ENCODE measurements at places on chromosomes 1 and 21.

DNA sequence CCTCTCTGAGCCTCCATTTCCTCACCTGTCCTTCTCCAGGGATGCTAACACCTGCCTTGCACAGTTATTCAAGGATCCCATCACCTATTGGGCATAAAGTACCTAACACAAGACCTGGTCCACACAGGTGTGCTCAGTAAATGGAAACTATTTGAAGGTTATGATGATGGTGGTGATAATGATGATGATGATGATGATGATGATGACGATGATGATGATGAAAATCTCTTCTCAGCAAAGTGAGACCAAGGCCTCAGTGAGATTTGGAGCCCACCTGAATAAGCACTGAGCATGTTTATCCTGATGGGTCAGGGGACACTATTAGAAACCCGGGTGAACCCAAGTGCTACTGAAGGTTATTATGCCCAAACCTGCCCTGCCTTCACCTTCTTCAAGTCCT lies 100.7 kb downstream of the DMRTA2 start:
- no peak for DNase-seq

- no peak for DNase-seq
Measured at GRCh38 chr1:228669242-228669585, 66.1 kb upstream of the RHOU start.

DNA sequence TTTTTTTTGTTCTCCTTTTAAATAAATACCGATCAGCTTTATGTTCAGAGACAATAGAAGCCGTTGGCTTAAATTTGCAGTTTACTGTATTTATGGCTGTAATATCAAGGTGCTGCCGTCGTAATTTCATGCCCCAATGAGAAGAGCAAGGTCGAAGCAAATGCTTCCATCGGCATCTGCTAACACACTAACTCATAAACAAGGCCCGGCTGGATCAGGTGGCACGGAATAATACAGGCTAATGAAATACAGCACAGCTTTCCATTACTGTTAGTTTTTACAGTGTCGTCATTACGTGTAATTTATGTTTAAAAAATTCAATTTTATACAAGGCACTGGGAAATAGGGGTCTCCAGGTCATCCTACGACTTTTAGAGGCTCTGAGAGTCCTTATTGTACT lies 119.0 kb downstream of the PEX14 start:
- no peak for DNase-seq

- no peak for DNase-seq
Measured at GRCh38 chr1:171864308-171864707, 23.0 kb downstream of the DNM3 start.

- peak; percentile 80 for DNase-seq
Measured at GRCh38 chr1:32612189-32612881, 38.0 kb downstream of the ZBTB8OS start.

DNA sequence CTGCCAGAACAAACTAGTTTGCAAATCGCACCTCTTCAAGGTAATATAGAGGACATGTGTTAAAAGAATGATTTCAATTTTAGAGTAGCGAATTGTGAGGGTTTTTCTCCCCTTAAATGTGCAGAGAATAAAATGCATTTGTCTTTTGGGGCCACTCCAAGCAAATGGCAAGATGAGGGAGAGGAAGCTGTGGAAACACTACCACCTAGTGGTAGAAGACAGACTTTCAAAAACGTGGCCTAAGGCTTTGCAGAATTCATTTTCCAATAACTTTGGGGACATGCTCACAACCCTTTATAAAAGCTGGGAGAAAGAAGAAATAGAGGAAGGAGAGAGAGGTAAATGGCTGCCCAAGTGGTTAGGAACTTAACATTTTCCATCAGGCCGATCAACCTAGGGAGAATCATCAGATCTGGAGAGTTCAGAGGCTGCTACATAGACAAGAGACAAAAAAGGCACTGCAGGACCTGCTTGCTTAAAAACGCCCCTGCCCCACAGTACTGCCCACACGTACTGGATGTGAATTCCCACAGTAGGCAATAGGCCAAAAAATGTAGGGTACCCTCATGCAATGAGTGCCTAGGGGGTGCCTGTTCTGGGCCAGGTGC lies 15.7 kb upstream of the RCAN1 start:
- DNase-seq, result peak; percentile 63

GRCh38 chr1:205434738-205435137 lies 12.9 kb upstream of the LEMD1 start:
- no peak for DNase-seq

- peak; percentile 54 for DNase-seq
Measured at GRCh38 chr1:112172294-112172882, 182.9 kb upstream of the KCND3 start.

- DNase-seq, result no peak
Measured at GRCh38 chr1:229832695-229833094, 206.6 kb downstream of the URB2 start.

GRCh38 chr1:107450899-107451664 lies 310.2 kb downstream of the NTNG1 start:
- DNase-seq, result no peak

- no peak for DNase-seq
Measured at GRCh38 chr1:80445033-80445432, 1355.7 kb upstream of the ADGRL2 start.

GRCh38 chr1:207028884-207029650 lies 3.5 kb downstream of the C1orf116 start:
- no peak for DNase-seq

- DNase-seq, result no peak
Measured at GRCh38 chr1:157095551-157095950, 4.1 kb downstream of the ETV3L start.

- no peak for DNase-seq
Measured at GRCh38 chr1:9726905-9727595, 75.5 kb downstream of the PIK3CD start.

- DNase-seq, result no peak
Measured at GRCh38 chr1:37158113-37158749, 123.9 kb upstream of the GRIK3 start.

DNA sequence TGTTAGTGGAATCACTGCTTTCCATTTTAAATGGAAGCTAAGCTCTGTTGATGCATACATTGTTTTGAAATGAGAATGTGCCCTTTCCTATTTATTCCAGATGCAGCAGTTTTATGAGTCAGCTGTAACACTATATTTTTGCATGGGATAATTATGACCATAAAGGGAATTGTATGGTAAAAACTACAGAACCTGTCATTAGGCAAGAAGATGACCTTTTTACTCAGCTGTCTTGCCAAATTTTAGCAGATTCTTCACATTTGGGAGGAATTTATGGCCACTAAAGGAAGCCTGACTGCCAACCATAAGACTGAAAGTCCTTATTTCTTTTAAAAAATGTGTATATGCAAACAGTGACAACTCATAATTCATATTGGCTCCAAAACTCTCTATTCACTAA lies 356.3 kb upstream of the PRMT6 start:
- DNase-seq, result no peak

- DNase-seq, result no peak
Measured at GRCh38 chr1:178531887-178532286, 19.0 kb downstream of the TEX35 start.

GRCh38 chr1:10031461-10031860 lies 1.3 kb upstream of the UBE4B start:
- no peak for DNase-seq

DNA sequence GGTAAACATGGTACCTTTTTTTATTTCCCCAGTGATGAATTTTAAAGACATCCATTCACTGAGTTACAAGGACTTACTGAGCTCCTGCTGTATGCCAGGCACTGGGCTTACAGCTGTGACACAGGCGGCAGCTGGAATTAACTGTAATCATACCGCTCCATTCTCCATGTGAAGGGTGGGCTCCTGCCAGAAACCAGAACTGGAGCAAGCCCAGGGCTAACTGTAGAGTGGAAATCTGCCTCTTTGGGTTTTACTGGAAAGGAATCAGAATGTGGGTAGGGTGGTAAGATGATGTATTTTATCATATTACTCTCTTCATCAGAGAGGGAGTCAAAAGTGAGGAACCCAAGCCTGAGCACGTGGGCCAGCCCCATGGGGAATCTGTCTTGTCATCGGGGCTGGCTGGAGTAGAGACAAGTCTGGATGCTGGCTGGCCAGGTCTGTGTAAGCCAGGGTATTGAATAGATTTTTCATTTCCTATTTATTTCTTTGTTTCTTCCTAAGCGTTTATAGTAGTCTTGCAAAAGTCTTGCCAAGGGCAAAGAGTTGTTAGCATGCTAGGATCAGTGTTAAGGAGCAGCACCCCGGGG lies 21.5 kb downstream of the FGGY start:
- no peak for DNase-seq

DNA sequence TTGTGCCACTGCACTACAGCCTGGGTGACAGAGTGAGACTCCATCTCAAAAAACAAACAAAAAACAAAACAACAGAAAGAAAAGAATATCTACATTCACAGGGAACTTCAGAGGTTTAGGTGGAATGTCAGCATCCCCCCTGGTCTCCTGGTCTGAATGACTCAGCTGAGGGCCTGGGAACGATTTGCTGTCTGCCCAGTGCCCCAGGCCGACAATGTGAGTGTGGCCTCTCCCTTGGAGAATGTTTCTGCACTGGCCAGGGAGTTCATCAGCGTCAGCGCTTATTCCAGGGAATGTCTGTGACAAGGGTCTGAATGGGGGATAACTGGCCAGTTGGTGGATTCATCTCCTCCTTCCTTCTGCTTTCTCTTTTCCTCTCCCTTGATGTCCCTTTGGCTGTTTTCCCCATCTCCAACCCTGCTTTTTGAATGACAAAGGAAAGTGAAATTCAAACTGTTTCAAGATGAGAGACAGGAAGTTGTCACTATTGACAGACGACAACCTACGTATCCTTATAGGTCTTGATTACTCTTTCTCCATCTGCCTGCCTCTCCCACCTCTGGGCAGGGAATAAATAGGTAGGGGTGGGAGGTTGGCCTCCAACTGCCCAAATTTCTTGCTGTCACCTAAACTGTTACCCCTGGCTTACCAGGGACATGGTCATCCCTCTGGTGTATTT lies 213.1 kb downstream of the HHAT start:
- DNase-seq, result peak; percentile 72

- DNase-seq, result peak; percentile 38
Measured at GRCh38 chr21:28639737-28640136, 352.9 kb downstream of the LTN1 start.

GRCh38 chr1:147077936-147078605 lies 94.2 kb downstream of the PRKAB2 start:
- no peak for DNase-seq

DNA sequence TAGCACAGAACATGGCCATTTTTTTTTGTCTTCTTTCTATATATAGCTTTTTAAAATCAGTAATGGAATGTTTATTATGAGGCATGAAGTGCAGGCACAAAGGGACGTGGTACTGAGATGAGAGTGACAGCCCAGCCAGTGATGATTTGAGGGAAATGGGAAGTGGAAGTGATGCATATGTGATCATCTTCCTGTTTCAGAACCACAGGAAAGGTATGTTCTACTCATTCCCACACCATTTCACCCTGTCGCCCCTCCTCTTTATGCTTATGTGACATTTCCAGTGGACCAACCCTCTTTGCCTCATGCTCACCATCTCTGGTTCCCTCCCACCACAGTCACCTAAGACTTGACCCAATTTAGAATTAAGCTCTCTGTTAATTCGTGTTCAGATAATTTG lies 24.3 kb downstream of the PTGS2 start:
- DNase-seq, result no peak

DNA sequence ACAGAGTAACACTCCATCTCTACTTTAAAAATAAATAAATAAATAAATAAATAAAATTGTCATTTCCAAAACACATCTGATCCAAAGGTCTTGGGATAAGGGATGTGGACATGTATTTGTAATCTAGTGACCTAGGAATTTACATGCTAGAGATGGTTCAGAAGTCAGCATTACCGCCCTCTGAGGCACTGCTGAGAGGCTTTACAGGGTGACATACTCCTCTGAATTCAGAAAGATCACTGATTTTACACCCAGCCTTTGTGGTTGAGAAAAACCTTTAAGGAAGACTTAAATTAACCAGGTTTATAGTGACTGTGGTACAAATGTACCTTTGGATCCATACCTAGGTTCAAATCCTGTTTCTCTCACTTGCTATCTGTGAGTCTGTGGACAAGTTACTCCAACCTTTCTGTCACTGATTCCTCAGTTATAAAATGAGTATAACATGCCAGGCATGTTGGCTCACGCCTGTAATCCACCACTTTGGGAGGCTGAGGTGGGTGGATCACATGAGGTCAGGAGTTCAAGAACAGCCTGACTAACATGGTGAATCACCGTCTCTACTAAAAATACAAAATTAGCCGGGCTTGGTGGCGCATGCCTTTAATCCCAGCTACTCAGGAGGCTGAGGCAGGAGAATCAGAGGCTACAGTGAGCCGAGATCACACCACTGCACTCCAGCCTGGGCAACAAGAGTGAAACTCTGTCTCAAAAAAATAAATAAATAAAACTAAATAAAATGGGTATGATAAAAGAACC lies 20.1 kb downstream of the OSBPL9 start:
- DNase-seq, result no peak

GRCh38 chr1:62625415-62625814 lies 28.1 kb downstream of the ANGPTL3 start:
- DNase-seq, result no peak

GRCh38 chr1:39418236-39418635 lies 73.2 kb upstream of the BMP8A start:
- no peak for DNase-seq

DNA sequence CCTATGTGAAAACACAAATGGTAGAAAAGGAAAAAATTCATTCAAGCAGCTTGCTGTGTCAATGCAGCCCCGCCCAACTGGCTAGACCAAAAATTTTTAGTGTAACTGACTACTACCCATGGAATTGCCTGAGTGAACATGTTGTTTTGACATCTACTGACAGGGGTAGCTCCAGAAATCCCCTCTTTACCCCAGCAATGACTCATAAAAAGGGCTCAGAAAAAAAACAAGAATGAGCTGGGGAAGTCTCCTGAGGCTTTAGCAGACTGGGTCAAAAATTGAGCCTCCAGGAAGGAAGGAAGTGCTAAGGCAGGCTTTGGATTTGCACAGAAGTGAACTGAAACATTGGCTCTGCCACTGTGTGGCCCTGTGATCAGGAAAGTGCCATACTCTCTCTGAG lies 24.4 kb upstream of the FGGY start:
- DNase-seq, result no peak

- peak; percentile 8 for DNase-seq
Measured at GRCh38 chr1:157540160-157540748, 12.1 kb downstream of the FCRL5 start.

- DNase-seq, result no peak
Measured at GRCh38 chr21:28754862-28755261, 237.8 kb downstream of the LTN1 start.

GRCh38 chr1:218692808-218693207 lies 347.7 kb downstream of the TGFB2 start:
- DNase-seq, result no peak

All from NT2/D1 (cell line).